ENCODE measurements at places on chromosomes 13 and 19.

DNA sequence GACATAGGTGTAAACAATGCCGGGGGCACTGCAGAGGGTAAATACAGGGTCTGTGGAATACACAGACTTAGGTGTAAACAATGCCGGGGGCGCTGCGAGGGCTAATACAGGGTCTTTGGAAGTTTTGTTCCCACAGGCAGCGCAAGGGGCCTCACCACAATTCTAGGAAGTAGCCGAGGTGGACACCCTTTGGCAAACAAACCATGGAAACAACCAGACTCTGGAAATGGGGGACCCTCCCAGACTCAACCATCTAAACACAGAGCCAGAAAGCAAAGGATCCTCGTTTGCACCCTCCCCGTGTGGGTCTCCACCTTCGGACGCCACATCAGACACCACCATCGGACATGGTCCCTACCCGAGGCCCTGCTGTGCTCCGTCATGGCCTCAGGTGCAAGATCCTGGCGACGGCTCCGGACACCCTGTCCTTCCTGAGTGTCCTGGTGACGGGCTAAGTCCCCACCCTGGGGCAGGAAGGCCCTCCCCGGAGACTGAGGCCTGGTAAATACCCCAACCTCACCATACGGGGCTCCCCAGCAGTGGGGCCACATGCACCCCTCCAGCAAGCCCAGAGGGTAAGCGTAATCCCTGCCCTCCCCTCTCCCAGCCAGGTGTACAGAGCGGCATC, 16.7 kb upstream of the PLPP2 start:
- no peak for DNase-seq

DNA sequence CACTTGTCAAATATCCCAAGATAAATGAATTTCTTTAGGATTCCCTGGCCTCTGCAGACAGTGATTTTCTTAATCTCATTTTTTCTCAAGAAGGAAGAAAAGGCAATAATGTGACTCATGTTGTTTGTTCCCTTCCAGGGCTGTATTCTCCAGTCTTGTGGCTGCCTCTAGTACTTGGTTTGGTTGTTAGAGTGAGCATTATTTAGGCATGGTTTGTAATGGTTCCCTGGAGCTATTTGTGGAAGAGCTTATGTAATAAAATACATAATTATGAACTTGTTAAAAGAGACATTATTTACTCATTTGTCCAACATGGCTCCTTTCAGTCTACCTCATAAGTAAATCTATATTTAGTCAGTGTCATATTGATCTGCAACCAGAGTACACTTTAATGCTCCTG, 270.4 kb downstream of the DCT start:
- peak; percentile 41 for DNase-seq

GRCh38 chr19:18274219-18274780, at the start of gene IQCN:
Gene IQCN, minus strand, starts transcription at chr19:18274452. Its CDS starts 4,974 bp downstream, at chr19:18269478.
- no peak for DNase-seq

DNA sequence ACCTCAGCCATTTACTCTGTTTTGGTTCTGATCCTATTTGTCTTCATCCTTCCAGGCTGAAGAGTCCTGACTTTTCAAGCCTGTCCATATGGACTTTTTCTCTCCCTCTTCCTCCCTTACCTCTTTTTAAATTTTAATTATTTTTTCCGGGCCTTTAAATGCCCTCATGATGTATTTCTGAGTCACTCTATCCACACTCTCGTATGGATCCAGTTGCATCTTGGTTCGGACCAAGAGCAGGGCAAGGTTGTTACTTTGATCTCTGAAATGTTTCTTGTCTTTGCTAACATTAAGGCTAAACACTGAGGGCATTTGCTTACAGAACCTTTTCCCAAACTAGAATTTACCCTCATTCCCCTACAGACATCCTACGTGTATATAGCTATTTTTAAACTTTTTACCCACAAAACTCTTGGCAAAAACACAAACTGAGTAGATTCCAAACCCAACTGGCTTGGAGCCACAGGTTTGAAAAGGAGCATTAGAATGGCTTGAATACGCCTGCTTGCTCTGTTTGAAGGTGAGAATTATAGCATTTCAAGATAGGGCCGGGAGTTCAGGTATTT, 47.4 kb upstream of the SERPINE3 start:
- no peak for DNase-seq

- DNase-seq, result no peak
Measured at GRCh38 chr19:43814663-43815352, 12.3 kb upstream of the ZNF283 start.

DNA sequence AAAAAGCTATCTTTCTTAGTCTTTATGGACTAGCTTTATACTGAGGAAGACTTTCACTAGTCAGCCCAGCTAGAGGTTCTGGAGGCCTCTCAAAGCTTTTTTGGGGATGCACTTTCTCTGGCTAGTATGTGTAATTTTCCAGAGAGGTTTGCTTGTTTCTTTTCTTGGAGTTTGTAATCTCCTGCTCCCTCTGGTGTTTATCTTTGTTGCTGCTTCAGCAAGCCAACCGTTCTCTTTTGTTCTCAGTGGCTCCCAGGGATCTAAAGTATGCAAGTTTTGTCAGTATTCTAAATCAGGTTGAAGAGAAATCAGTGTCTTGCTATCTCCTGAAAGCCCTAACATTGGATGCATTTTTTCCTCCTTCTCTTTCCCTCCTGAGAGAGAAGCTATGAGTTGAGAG, 121.1 kb upstream of the MYO16 start:
- DNase-seq, result peak; percentile 48

DNA sequence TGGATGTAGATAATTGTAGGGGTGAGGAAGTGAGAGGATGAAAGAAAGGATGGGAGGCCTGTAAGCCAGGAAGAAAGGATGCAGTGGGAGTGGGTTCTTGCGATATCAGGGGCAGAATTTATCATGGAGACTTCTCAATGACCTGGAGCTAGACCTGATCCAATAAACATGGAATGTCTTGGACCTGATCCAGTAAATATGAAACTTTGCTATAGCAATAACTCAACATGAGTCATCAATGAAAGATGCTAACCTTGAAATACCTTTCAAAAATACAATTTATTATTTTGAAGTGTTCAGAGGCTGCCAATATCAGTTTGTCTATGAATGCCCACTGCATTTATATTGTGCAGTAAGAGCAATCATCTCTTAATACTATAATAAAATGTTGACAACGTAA, 279.5 kb downstream of the POU4F1 start:
- no peak for DNase-seq

DNA sequence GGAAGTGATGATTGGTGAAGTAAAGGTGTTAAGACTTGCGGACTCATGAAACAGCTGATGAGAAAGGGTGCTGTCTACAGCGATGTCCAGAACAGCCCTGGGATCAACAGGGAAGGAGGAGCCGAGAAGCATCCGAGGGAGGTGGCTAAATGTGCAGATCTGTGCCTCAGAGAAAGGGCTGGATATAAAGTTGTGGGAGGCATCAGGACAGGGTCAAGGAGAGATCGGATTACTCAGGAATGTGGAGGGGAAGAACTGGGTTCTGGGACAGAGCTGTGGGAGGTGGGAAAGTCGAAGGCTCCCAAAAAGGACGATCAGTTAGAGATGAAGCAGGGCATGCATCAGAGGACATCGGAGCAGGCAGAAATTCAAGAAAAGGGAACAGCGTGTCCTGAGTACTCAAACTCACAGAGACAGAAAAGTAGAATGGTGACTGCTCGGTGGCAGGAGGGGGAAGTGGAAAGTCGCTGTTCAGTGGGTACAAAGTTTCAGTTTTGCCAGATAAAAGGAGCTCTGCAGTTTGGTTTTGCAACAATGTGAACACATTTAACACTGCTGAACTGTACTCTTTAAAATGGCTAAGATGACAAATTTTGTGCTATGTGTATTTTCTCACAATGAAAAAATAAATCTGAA, 1.9 kb downstream of the SIGLEC14 start:
- DNase-seq, result no peak

- no peak for DNase-seq
Measured at GRCh38 chr13:102972191-102972590, 94.0 kb downstream of the SLC10A2 start.

DNA sequence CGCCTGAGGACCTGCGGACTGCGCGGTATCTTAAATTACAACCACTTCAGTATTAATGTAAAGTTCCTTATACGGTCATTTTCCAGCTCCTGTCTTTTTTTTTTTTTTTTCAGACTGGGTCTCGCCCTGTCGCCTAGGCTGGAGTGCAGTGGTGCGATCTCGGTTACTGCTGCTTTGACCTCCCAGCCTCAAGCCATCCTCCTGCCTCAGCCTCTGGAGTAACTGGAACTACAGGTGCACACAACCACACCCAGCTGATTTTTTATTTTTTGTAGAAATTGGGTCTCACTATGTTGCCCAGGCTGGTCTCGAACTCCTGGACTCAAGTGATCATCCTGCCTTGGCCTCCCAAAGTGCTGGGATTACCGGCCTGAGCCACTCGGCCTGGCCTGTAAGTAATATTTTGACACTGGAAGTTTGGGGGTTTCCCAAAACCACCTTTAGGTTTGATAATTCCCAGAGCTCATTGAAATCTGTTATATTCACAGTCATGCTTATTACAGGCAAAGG, 406 bp upstream of the EID2B start:
- no peak for DNase-seq
